Hypothalamus (tissue), 51 donors: ENCODE measurements at places on chromosomes 11 and 22.

- no peak for DNase-seq
These were observed 76.8 kb upstream of the ADORA2A start for GRCh38 chr22:24350627-24351026.

- no peak for DNase-seq
These were observed 25.4 kb downstream of the MAML2 start for GRCh38 chr11:96317571-96317970.

DNA sequence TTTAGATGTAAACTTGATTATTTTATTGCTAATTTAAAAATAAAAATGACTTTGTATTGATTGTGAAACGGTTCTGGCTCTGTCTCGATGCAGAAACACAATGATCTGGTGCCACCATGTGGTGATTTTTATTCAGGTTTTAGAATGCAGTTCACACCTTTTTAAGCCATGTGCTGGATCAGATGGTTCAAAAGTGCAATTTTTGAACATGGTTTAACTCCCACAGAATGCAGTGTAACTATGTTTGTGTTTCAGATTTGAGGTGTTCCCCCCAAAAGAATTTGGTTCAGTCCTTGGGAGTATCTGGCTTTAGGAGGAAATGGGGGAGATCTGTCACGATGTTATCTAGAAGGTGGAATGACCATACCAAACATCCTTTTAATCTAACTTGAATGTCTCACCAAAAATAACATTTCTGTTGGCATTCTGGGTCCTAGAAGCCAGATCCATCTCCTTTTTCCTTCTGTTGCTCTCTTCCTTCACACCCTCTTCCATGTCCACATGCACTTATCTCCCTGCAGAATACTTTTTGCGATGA lies 7.9 kb downstream of the MRPL16 start:
- peak; percentile 37 for DNase-seq

DNA sequence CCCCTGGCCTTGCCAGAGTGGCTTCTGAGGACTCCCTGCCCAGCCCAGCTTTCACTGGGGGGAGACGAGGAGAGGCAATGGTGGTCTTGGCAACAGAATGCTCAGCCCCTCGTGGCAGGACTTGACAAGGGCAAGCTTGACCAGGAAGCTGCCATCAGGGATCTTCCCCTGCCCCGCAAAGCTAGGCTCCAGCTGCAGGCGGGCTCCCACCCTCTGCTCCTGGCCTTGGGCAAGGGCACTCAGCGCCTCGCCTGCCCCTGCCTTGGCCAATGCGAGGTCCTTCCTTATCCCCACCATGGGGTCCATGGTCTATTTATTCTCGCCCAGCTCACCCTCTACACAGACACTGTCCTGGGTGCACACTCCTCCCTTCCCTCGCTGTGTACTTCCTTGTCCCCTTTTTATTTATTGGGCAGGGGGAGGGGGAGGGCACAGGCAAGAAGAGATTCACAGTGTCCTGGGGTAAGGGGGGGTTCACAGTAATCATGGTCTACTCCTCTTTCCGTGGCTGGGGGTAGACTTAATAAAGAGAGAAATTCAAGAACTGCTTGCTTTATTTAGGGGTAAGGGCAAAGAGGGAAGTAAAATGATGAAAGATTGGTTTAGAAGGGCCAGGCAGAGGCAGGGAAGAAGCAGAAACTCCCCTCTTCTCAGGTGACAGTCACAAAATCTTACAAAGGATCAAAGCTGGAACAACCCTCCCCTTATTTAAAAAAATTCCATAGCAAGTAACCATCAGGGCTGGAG lies 1.6 kb downstream of the GPHA2 start:
- no peak for DNase-seq

DNA sequence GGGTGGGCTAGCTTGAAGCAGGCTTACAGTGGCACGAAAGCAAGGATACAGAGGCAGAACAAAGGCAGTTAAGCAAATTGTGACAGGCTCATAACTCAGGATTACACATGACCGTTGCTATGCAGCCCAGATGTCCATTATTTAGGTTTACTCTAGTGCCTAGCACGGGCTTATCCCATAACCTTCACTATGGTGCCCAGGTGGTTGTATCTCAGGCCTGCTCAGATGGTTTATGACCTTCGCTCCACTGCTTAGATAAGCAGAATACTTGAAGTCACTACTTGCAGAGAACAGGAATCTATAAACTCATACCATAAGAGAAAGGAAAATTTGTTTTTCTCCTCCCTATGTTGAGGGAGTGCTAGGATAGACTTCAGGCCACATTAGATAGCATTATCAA lies 9.0 kb downstream of the OR6M1 start:
- DNase-seq, result no peak

GRCh38 chr11:79236541-79236971 lies 204.3 kb downstream of the TENM4 start:
- DNase-seq, result no peak

DNA sequence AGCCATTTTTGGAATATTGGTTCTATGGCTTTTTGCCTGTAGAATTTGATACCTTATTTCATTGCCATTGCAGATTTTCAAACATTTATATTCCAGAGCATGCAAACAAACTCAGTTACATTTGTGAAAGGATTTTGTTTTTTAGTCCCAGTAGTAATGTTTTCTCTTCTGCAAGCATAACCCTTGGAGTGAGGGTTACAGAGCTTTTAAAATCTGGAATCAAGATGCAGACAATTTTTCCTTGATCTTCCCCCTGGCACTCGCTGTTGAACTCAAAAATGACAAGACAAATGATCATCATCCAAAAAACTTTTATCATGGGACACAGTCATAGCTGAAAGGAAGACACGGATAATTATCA lies 20.8 kb downstream of the BBOX1 start:
- no peak for DNase-seq

- DNase-seq, result no peak
These were observed 71.6 kb downstream of the MYEOV start for GRCh38 chr11:69365558-69365957.

- DNase-seq, result no peak
These were observed 3.8 kb downstream of the AIP start for GRCh38 chr11:67486481-67487195.

DNA sequence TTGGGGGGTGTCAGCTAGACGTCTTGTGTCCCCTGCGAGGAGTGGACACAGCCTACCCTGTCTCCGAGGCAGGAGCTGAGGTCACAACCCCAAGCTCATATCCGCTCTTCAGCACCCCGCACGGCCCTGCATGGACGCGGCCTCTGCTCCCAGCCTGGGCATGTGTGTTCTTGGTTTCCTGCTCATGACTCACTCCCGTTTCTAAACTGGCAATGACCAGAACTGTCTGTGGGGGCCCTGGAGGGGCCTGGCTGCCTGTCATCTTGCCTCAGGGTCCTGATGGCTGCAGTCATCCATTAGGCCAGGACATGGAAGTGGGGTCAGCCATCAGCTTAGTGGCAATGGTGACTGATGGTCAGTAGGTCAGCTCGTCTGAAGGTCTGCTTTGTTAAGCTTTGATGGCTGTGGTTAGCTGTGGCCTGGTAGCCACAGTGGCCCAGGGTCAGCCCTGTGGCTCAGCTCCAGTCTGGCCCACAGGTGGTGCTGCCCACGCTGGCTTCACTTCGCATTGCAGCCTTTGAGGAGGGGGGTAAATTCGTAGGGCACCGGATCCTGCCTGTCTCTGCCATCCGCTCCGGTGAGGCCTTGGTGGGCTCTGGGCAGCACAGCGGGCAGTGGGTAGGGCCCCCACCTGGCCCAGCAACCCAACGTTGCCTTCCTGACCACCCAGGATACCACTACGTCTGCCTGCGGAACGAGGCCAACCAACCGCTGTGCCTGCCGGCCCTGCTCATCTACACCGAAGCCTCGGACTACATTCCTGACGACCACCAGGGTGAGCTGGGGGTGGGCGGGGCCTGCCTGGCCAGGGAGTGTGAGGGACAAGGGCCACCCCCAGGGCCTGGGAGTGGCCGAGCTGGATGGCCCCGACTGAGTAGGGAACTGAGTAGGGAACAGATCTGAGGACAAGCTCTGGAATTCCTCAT lies 12.0 kb downstream of the PLCB3 start:
- no peak for DNase-seq

DNA sequence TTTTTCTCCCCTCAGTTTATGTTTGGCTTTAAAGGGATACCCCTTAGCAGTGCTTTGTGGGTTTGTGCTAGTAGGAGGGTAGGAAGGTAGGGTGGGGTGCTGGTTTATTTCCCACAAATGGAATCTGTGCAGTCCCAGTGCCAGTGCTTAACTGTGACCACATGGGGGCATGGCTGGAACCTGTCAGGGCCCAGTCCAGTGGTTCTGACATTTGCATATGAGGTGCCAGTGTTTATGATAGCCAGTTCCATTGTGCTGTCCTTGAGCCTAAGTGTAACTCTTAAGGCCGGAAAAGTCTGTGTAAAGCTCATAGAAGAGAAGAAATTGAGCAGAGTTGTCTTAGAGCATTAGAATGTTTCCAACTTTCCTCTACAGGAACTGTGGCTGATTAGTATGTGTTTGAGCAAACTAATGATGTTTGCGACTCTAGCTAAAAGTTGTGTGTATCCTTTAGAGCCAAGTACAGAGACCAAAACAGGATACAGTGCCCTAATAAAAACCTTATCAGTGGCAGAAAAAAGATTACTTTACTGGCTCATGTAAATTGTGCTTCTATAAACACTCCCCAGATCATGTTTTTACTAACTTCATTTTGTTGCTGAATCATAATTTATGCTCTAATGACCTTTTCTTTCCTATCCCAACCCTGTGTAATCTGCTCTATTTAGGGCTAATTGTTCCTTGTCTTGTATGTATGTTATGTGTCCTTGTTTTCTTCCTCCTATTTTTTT lies 38.1 kb downstream of the DIXDC1 start:
- no peak for DNase-seq

DNA sequence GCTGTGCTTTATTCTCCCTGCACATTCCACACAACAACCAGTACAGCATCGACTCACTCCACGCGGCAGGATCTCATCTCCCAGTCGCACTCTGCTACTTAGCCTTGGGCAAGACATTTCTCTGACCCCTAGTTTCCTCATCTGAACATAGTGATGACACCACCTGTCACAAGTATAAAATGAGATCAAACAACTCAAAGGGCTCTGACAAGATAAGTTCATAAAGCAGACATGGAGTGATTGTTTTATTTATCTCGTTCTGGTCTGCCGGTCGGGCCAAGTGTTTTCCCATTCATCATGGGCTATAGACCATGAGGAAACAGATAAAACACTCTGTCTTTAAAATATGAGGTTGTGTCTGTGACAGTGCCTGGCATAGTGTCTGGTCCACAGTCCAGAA lies 35.0 kb downstream of the DSCAML1 start:
- no peak for DNase-seq

- DNase-seq, result no peak
These were observed 841 bp upstream of the TMPRSS13 start for GRCh38 chr11:117929916-117930570.

GRCh38 chr22:36244522-36245391 lies 5.4 kb upstream of the APOL2 start:
- DNase-seq, result no peak

GRCh38 chr11:102422817-102423712 lies 29.5 kb downstream of the TMEM123 start:
- no peak for DNase-seq

DNA sequence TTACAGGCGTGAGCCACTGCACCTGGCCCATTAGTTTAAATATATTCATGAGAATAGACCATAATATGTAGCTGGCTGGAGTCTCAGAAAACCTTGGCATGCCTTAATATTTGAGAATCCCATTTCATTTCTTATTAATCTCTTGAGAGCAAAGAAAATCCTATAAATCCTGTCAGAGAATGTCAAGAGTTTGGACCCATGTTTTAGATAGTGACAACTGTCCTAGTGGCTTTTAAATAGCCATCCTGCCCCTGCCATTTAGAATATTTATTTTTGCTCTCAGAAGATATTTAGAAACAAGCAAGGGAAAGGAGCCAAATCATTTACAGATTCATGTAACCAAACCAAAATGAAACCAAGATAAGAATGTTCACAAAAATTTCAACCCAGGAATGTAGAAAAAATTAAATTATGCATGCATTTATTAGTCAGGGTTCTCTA lies 107.2 kb downstream of the SWAP70 start:
- DNase-seq, result no peak

DNA sequence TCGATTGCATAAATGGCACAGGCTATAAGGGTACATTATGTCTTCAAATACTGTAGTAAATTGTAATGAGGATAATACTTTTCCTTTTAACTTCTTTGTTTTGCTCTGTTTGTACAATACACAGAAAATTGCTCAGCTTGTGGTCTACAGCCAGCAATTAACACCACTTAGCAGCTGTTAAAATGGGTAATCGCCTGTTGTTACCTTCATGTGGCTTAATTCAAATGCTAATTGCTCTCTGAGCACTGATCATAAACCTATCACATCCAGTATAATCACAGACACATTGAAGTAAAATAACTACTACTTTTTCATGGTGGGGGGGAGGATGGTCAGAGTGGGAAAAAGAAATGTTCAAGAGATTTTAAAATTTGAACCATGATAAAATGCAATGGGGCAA lies 1164.1 kb upstream of the CNTN5 start:
- no peak for DNase-seq

- no peak for DNase-seq
These were observed 296.1 kb downstream of the RAB38 start for GRCh38 chr11:87879118-87879517.

DNA sequence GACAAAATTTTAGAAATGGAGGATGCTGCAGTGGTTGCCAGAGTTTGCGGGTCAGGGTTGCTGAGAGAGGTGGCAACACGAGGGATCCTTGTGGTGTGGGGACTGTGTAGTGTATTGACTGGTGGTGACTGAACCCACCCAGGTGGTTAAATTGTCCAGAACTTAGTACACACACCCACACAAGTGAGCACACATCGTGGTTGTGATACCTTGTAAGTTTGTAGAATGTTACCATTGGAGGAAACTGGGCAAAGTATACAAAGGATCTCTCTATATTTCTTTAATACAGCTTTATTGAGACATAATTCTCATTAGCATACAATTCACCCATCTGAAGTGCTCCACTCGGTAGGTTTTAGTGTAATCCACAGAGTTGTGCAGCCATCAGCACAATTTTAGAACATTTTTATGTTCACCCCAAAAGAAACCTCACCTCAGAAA lies 56.1 kb downstream of the MED15 start:
- no peak for DNase-seq

- no peak for DNase-seq
These were observed 942 bp upstream of the TSPAN18 start for GRCh38 chr11:44725757-44726282.
